ENCODE measurements at places on chromosomes 7 and 10. TPM values are rescaled to one million over a fixed set of nuclear protein-coding genes. Genes with fewer than 3 reads are reported as not detected.

The CUZD1 gene
- total RNA-seq, result 0.74 TPM

The PRPS1L1 gene
- not detected for total RNA-seq

The BRI3 gene
- 22.2 TPM for total RNA-seq

The FOXP2 gene
- 0.25 TPM for total RNA-seq

The FOXI2 gene
- total RNA-seq, result not detected

The ARHGEF5 gene
- total RNA-seq, result 3.7 TPM

The PRSS2 gene
- not detected for total RNA-seq

The UPK3BL2 gene
- total RNA-seq, result 0.21 TPM

The RNF32 gene
- total RNA-seq, result 3.0 TPM

The TMEM273 gene
- total RNA-seq, result not detected

The GPR85 gene
- 1.2 TPM for total RNA-seq

The CACNB2 gene
- 3.4 TPM for total RNA-seq

The GDF2 gene
- 0.19 TPM for total RNA-seq

The ELOVL3 gene
- total RNA-seq, result not detected

The ADRA2A gene
- 0.06 TPM for total RNA-seq

The SLC29A4 gene
- 7.3 TPM for total RNA-seq

The MPP7 gene
- total RNA-seq, result 8.5 TPM

The HDAC9 gene
- total RNA-seq, result 28.6 TPM

The PAPOLB gene
- not detected for total RNA-seq

The SYNPO2L gene
- total RNA-seq, result 0.06 TPM

The RALA gene
- 59.5 TPM for total RNA-seq

The LBX1 gene
- total RNA-seq, result not detected

The TAS2R5 gene
- total RNA-seq, result 3.9 TPM

The AFAP1L2 gene
- 6.9 TPM for total RNA-seq

The CNPY1 gene
- not detected for total RNA-seq

The TRDMT1 gene
- total RNA-seq, result 26.4 TPM

The NXPH1 gene
- not detected for total RNA-seq

The POMZP3 gene
- 1.2 TPM for total RNA-seq

The UPK3B gene
- not detected for total RNA-seq

The SEMA3E gene
- total RNA-seq, result 2.0 TPM

The MKI67 gene
- total RNA-seq, result 71.3 TPM

The UBTD1 gene
- total RNA-seq, result 15.7 TPM

All from neural progenitor cell (in vitro differentiated cells).